ENCODE measurements at places on chromosomes 16 and 17.

GRCh38 chr16:85696781-85697180 lies 8.0 kb upstream of the GINS2 start:
- DNase-seq, result no peak

GRCh38 chr16:27792486-27793248 lies 242.7 kb downstream of the KATNIP start:
- DNase-seq, result no peak

DNA sequence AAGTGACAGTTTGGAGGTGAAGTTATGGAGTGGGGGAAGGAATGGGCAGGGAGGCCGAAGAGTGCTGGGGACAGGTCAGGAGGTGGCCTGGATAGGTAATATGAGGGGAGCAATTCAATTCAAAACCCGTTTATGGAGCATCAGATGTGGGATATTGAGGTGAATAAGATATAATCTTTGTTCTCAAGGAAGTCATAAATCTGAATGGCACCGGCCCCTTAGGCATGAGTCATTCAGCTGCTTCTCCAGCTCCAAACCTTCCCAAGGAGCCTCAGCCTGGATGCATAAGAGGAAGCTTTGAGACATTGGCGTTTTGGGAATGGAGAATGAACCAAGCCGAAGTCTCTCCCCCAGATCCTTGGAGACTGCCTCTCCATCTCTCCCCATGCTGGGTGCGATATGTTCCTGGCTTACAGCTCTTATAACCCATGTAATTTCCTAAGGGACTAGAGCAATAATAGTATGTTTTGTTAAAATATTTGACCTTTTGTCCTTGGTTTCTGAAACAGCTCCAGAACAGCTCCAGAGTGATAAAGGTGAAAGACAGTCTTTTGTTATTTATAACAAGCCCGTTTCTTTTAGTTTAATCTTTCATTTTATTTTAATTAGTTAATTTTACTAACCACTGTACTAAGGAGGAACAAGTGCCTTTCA lies 1.7 kb downstream of the TUBG2 start:
- DNase-seq, result no peak

GRCh38 chr16:67530013-67530939 lies 1.6 kb downstream of the RIPOR1 start:
- DNase-seq, result peak; percentile 48

GRCh38 chr17:64319531-64319930 lies 56.5 kb upstream of the TEX2 start:
- DNase-seq, result no peak

DNA sequence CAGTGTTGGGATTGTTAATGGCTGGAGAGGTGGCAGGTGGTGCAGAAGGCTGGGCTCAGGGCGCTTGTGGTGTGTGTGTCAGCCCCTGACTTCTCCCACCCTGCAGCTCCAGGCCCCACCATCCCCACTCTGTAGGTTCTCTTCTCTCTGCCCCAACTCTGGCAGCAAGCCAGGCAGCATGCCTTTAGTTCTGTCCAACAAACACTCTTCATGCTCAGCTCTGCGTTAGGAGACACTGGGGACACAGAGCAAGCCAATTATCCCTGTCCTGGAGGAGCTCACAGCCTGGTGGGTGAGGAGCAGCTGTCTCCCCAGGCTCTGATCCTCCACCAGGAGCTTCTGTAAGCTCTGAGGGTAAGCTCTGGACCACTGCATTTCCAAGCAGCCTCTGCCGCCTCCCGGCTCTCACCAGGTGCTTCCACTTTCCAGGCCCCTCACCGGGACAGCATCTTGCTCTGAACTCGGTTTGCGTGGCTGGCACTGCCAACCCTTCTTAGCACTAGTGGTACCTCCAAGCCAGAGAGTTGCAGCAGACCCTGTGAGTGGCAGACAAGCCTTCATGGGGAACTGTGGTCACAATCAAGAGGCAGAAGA lies 34.3 kb upstream of the WSCD1 start:
- DNase-seq, result no peak
